ENCODE measurements at places on chromosomes 5 and 9. TPM values are rescaled to one million over a fixed set of nuclear protein-coding genes. Genes with fewer than 3 reads are reported as not detected.
A peak's percentile ranks its signal among the peaks of the same experiment; 100 is the strongest.

DNA sequence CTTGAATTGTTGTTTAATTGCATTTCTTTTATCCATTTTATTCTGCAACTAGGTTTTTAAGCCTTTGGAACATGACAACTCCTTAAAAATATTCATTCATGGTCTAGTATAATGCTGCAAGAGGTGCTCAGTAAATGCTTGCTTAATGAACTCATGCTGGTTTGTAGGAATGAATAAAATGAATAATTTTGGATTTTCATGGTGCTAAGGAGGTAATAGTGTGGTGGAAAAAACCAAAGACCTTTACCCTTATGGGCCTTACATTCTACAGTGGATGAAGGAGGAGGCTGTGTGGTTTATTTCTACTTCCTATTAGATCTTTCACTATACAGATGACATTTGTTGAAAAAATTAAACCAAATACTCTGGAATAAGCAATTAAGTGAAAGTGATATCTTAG lies 43.4 kb downstream of the LRRTM2 start:
- DNase-seq: no peak

DNA sequence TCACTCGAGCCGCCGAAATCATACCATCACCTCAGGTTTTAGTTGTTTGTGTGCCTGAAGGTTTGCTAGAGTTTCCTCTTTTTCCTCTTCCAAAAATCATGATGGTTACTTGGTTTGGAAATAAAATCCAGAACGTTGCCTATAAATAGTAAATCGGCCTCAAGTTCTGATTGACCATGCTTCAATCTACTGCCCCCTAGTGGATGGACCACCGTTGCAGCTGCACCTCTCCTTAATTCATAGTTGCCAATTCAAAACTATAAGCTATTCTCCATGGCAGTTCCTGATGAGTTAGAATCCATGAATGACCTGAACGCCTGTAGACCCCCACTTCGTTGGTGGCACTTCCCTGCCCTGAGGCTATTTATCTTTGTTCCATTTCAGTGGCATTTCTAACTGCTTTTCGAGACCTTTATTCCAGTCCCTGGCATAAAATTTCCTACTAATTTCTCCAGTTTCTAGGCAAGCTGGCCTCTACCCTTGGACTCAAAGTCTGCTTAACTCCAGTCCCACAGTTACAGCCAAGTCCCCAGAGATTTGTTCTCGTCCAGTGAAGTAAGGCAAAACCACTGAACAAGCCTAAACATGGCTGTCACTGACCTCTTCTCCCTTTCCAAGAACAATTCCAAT lies 422.6 kb downstream of the EFNA5 start:
- DNase-seq: peak; percentile 40

- no peak for DNase-seq
These were observed 25.8 kb downstream of the CDC25C start for GRCh38 chr5:138305797-138306196.

DNA sequence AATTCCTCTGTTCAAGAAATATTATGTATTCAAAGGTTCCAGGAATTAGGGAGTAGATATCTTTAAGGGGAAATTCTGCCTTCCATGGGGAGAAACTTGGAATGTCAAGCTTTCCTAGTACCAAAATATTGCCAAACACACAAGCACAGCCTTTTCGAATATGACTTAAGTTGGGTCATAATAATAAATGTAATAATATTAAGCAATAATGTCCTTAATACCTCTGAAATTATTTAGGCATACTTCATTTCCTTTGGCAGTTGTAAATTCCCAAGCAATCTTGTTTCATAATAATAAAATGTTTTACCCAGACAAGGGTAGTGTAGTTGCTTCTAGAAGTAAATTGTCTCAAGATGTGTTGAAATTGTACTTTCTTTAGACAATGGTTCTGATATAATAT lies 630.3 kb upstream of the CDH18 start:
- DNase-seq: no peak

RNF208 gene
- 2.7 TPM for polyA plus RNA-seq

EDIL3 gene
- polyA plus RNA-seq: 51.5 TPM

HMHB1 gene
- not detected for polyA plus RNA-seq

INSL4 gene
- polyA plus RNA-seq: not detected

CDHR2 gene
- 0.02 TPM for polyA plus RNA-seq

GABRA6 gene
- polyA plus RNA-seq: 0.10 TPM

BAAT gene
- 0.02 TPM for polyA plus RNA-seq

Data from SK-N-SH (cell line).